ENCODE measurements at places on chromosomes 3 and 15. TPM values are rescaled to one million over a fixed set of nuclear protein-coding genes. Genes with fewer than 3 reads are reported as not detected.

The P2RY12 gene
- polyA plus RNA-seq: 3.1 TPM

The JMJD7 gene
- polyA plus RNA-seq: 7.7 TPM

The SPINK8 gene
- 1.4 TPM for polyA plus RNA-seq

The TM4SF4 gene
- polyA plus RNA-seq: not detected

The SKOR1 gene
- polyA plus RNA-seq: 0.49 TPM

The FILIP1L gene
- 2.8 TPM for polyA plus RNA-seq

The ADAMTSL3 gene
- polyA plus RNA-seq: 0.98 TPM

The OXTR gene
- 0.42 TPM for polyA plus RNA-seq

The GOLGA8S gene
- not detected for polyA plus RNA-seq

The CDCP1 gene
- polyA plus RNA-seq: 0.93 TPM

The DNAH12 gene
- polyA plus RNA-seq: not detected

The C2CD4A gene
- polyA plus RNA-seq: 0.24 TPM

The LINGO1 gene
- 40.6 TPM for polyA plus RNA-seq

The ANKRD34C gene
- 0.20 TPM for polyA plus RNA-seq

The COL6A5 gene
- polyA plus RNA-seq: not detected

The DAZL gene
- not detected for polyA plus RNA-seq

The CCR9 gene
- 0.25 TPM for polyA plus RNA-seq

The MYRIP gene
- polyA plus RNA-seq: 4.3 TPM

The MOBP gene
- polyA plus RNA-seq: 204 TPM

The TRIM42 gene
- not detected for polyA plus RNA-seq

The ASB14 gene
- polyA plus RNA-seq: not detected

The SNTN gene
- polyA plus RNA-seq: not detected

The CHAC1 gene
- polyA plus RNA-seq: 16.9 TPM

The PLCB2 gene
- polyA plus RNA-seq: 3.9 TPM

The RBPMS2 gene
- polyA plus RNA-seq: 4.5 TPM

The ABHD6 gene
- 19.4 TPM for polyA plus RNA-seq

The KLHL6 gene
- 0.15 TPM for polyA plus RNA-seq
